ENCODE measurements at places on chromosomes 7 and 10.

DNA sequence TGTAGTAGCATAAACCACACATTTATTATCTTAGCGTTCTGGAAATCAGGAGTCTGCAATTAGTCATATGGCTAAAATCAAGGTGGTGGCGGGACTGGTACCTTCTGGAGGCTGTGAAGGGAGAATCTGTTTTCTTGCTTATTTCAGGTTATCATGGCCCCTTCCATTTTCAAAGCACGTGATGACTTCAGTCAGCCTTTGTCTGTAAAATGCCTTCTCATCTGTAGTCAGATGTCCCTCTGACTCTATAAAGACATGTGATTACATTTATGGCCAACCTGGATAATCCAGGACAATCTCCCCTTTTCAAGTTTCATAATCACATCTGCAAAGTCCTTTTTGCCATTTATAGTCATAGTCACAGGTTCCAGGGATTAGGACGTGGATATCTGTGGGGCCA lies 15.5 kb upstream of the ZNF248 start:
- no peak for DNase-seq

- no peak for DNase-seq
These were observed 188.4 kb upstream of the CACNA2D1 start for GRCh38 chr7:82631998-82632397.

DNA sequence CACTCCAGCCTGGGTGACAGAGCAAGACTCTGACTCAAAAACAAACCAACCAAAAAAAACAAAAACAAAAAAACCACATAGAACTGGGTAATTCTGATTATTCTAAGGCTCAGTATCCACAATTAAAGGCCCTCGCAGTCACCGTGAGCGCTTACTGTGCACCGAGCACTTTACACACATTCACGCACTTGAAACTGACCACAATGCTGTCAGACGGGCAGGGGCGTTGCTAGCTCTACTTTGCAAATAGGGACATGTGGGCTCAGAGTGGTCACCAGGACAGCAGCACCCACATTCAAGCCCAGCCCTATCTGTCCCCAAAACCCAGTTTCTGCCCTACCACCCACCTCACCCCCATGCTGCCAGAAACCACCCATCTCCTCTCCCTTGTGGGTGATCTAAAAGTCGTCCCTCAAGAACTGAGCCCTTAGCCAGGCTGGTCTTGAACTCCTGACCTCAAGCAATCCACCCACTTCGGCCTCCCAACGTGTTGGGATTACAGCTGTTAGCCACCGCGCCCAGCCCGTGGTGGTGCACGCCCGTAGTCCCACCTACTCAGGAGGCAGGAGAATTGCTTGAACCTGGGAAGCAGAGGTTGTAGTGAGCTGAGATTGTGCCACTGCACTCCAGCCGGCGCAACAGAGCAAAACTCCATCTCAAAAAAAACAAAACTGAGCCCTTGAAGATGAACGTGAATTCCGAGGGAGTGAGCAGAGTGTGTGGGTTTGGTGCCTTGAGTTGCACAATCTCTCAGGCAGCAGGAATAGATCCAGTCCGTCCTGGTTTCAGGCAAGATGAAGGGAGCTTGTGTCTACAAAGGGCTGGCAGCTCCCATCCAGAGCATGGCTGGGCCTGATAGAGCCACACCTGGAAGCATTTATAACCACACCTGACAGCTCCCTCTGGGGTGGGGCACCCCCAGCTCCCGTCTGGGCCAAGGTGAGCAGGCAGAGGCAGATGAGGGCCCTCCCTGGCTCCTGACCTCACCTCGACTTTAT lies 5.4 kb upstream of the HSPB1 start:
- DNase-seq = no peak

GRCh38 chr7:125934955-125935354 lies 1005.3 kb upstream of the POT1 start:
- DNase-seq = no peak

- no peak for DNase-seq
These were observed 5.4 kb downstream of the ARHGAP21 start for GRCh38 chr10:24718031-24718855.

DNA sequence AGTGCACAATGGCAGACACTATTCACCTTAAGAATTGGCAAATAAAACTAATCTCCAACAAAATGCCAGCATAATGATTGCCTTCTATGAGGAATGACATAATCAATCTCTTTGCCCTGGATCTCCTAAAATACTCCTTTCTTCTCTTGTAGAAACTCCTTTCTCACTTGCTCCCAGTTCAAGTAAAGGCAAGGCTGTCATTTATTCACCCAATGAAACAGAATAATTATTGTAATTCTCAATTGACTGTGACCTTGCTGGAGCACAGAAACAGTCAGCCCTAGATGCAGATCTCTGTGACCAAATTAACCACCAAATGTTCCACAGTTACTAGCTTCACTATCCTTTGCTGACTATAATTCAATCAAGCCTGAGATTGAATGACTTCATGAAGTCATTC lies 99.3 kb downstream of the SEMA3C start:
- DNase-seq = no peak

DNA sequence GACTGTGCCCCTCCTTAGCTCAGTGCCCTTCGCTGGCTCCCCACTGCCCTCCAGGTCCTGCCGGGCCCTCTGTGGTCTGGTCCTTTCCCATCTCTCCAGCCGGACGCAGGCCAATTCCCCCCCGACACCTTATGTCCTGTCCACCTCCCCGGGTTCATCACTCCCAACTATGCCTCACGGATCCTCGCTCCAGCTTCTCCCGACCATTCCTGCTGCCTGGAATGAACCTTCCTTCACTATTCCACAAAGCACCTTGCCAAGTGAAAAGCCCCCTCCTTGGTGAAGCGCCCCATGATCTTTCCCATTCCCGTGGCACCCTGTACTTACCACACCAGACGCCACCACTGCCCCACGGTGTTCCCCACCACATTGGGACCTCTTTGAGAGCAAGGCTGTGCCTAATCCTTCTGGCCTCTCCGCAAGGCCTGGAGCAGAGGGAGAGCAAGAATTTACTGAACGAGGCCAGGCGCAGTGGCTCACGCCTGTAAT lies 47.2 kb downstream of the TMEM270 start:
- no peak for DNase-seq

DNA sequence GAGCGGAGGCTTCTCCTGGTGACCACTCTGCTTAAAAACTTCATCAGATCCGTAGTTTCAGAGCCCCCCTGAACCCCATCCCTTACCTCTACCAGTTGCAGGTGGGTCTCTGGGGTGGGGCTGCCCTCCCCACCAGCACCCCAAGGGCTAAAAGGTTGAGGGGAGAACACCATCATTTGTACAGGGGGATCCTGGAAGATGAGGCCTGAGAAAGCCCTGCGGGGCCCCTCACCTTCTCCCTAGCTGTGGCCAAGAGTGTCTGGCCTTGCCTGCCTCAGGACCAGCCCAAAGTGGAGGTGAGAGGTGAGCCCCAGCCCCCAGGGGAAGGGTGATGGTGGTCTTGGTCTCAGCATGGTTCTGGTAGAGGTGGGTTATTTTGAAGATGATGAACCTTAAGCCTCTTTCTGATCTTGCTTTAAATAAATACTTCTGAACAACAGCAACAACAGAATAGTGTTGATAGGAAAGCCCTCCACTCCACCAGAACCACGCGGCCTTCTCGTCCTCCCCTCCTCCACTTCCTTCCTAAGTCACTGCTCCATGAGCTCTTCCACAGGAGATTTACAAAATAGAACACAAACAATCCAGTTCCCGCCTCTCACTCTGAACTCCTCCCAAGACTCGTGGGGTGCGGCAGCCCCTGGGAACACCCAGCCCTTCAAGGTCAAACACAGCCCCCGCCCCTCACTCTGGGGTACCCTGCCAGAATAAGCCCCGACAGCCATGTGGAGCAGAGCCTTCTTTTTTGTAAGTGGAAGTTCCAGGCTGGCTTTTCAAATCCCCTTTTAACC lies 169.1 kb downstream of the EGFR start:
- DNase-seq = no peak

- no peak for DNase-seq
These were observed 61.1 kb downstream of the PWWP2B start for GRCh38 chr10:132458071-132458585.

DNA sequence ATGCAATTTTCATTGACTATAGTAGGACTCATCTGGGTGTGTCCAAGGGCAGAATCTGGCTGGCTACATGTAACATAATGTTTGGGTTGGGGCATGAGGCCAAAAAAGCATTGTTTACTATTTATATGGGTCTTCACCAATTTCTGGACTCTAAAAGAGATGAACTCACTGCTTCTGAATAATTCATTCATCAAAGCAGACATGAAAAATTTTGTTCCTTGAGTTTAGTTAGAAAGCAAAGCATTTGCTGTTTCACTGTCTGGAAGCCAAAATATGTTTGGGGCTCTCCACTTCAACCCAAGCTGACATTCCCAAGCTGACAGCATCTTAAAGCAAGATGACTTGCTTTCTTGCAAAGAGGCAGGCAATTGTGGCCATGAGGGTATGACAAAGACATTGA lies 670.6 kb downstream of the SUGCT start:
- DNase-seq = no peak

DNA sequence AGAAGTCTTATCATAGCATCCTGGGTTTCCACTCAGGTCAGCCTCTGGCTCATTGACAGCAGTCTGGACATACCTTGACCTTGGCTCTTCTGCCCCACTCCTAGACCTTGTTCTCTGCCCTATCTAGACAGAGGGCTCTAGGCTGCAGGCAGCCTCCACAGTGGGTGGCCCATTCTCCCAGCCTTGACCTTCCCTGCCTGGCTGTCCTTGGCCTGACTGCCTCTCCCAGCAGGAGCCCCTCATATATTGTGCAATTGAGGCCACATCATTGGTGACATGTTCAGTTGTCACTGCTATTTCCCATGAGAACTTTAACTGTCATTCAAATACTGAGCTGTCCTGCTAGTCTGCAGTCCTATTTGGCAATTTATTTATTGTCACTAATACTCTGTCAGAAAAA lies 503.4 kb downstream of the PLXNA4 start:
- DNase-seq = no peak

GRCh38 chr7:82740246-82740848 lies 296.8 kb upstream of the CACNA2D1 start:
- DNase-seq = no peak

DNA sequence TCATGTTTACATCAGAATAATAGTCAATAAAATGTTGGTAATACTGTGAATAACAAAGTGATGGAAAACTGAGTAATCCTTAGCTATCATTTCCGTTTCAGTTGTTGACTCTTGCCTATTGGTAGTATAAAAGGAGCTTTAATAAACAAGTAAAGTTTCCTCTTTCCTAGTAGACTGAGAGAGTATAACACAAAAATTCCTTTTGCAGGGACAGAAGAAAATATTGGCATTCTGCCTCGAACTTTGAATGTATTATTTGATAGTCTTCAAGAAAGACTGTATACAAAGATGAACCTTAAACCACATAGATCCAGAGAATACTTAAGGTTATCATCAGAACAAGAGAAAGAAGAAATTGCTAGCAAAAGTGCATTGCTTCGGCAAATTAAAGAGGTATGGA lies 9.4 kb downstream of the KIF20B start:
- DNase-seq = no peak

- DNase-seq = peak; percentile 43
These were observed 68.7 kb downstream of the GNA12 start for GRCh38 chr7:2775376-2775775.

GRCh38 chr7:86937363-86937878 lies 122.0 kb downstream of the ELAPOR2 start:
- DNase-seq = no peak

GRCh38 chr10:83372646-83373045 lies 766.7 kb upstream of the GHITM start:
- no peak for DNase-seq

- peak; percentile 7 for DNase-seq
These were observed 893.9 kb downstream of the CCSER2 start for GRCh38 chr10:85222300-85222699.

GRCh38 chr10:90858461-90858968 lies 676 bp upstream of the HTR7 start:
- DNase-seq = peak; percentile 2

Measured in putamen (tissue), 1 donor.